Activated CD8-positive, alpha-beta memory T cell treated with anti-CD3 and anti-CD28 coated beads for 24 hours (primary cell): ENCODE measurements at places on chromosomes 1 and 21.

GRCh38 chr1:168466092-168466713, 77.6 kb downstream of the XCL2 start:
- DNase-seq, result peak; percentile 71

- DNase-seq, result no peak
Observed at GRCh38 chr1:186775036-186775435, 53.7 kb upstream of the PLA2G4A start.

DNA sequence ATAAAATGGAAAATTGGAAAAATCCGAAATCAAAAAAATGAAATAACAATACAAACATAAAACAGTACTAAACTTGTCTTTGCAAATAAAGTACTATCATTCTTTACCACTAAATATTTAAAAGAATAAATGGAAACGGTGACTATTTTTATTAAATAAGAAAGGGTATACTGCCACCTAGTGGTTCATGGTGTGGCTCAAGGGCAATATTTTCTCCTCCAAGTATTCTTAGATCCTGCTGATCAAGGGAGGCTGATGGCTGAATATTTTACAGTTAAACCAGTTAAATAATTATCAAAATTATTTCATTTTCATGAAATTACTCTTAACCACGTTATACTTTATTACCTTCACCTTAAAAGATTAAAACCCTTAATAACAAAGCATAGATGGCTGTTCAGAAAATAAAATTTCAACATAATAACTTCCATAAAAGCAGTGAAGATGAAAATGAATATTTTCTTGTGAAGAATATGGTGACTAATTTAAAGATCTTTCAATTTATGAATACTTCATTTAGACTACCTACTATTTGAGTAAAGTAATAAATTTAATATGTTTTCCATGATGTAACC, 1793.9 kb downstream of the NCAM2 start:
- DNase-seq, result no peak

- no peak for DNase-seq
Observed at GRCh38 chr1:26163684-26164035, 4.8 kb downstream of the FAM110D start.

DNA sequence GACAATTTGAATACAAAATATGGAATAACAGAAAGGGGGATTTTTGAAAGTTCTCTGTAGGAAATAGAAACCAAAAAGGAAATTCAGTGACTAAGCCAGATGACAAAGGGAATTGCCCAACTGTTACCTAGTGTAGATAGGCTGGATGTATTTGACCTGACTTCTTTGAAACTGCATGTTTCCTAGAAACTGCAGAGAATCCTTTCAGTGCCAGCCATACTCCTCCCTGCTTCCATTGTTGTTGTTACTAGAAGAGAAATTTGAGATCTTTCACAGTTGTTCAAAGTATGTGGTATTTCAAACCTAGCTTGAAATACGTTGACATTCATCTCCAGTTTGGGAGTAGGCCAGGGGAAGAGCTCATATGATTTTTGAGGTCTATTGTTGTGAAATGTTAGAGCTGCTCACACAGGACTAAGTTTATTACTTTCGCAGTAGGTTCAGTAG, 1.8 kb upstream of the GBP5 start:
- no peak for DNase-seq

- DNase-seq, result no peak
Observed at GRCh38 chr1:71167505-71167904, 86.7 kb upstream of the ZRANB2 start.

- no peak for DNase-seq
Observed at GRCh38 chr1:228045405-228045804, 37.1 kb upstream of the ARF1 start.

DNA sequence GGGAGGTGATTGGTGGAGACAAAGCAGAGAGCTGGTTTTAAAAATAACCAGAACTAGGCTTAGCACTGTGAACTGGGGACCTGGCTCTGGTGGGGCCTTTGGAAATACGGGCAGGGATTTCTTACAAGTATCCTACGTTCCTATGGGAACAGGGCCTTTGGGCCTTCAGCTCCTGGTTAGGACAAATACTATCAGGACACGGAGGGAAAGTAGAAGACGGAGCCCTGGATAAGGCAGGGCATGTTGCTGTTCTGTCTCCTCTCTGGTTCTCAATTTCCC, 5.3 kb upstream of the MYOG start:
- DNase-seq, result no peak

GRCh38 chr1:210901981-210902770, 231.8 kb downstream of the KCNH1 start:
- no peak for DNase-seq

GRCh38 chr1:53328009-53328461, at the start of gene LRP8:
LRP8 (minus strand) TSS chr1:53328070; CDS start chr1:53327912, 158 bp downstream.
- DNase-seq, result peak; percentile 90

GRCh38 chr1:58975888-58976287, 192.0 kb upstream of the JUN start:
- no peak for DNase-seq

DNA sequence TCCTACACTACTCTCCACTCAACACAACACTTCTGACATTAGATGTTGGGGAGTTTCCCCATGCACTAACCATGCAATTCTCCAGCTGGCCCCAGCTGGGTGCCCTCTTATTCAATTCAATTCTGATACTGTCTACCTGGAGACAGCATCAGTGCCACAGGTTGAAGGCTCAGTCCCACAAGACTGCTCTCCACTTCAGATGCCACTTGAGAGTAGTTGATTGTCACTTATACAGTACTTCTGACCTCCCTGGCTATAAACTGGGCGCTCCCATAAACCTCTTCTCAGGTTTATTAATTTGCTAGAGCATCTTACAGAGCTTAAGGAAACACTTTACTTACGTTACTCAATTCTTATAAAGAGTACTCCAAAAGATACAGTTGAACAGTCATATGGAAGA, 442.3 kb downstream of the LRRIQ3 start:
- DNase-seq, result no peak

- DNase-seq, result no peak
Observed at GRCh38 chr1:67723620-67724019, 38.6 kb downstream of the GADD45A start.

GRCh38 chr21:43703035-43703880, 15.7 kb upstream of the PDXK start:
- DNase-seq, result no peak

GRCh38 chr1:9198538-9199361, 35.8 kb upstream of the H6PD start:
- DNase-seq, result no peak

DNA sequence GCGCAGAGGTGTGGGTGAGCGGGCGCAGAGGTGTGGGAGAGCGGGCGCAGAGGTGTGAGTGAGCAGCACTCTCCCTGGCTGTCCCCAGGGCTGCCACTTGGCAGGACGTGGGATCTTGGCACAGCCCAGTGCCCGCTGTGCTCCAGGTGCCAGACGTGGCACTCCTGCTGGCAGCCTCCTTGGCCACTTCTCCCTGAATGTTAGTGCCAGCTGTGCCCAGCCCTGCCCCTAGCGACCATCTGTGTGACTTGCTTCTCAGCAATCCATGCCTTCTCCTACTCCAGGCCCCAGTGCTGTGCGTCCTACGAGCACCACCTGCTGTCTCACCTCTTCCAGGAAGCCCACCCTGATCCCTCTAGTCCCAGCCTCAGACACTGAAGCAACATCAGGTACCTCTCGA, 30.5 kb downstream of the KRTAP10-1 start:
- DNase-seq, result no peak

DNA sequence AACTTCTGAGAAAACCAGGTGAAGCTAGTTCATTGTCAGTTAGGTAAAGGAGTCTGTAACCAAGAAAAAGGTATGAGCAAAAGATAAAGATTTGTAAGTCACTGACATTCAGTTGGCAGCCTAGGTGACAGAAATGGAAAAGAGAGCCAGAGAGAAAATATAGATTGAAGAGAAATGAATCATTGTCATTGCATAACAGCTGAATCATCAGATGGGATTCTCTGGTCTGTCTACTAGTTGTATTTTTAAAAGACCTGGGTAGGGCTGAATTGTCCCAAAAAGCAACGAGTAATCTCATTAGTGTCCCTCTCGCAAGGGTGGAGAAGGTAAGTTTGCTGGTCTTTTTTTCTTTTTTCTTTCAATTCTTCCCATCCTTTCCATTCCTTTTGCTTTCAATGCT, 36.6 kb downstream of the PTGS2 start:
- no peak for DNase-seq

DNA sequence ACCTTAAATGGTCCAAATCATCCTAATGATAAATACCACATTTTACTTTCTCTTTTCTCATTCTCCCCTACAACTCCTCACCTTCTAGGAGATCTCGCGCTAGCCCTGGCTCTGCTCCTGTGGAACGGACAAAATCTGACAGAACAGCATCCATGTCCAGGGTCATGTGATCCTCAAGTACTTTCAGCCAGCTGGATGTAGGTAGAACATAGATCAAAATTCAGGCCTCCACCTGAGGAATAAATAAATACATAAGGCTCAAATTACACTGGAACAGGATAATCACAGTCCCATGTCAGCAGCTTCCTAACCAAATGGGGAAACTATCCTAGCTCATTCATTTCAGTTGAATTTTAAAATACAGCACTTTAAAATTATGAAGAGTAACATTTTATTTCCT, 33.2 kb downstream of the OTUD7B start:
- DNase-seq, result no peak

DNA sequence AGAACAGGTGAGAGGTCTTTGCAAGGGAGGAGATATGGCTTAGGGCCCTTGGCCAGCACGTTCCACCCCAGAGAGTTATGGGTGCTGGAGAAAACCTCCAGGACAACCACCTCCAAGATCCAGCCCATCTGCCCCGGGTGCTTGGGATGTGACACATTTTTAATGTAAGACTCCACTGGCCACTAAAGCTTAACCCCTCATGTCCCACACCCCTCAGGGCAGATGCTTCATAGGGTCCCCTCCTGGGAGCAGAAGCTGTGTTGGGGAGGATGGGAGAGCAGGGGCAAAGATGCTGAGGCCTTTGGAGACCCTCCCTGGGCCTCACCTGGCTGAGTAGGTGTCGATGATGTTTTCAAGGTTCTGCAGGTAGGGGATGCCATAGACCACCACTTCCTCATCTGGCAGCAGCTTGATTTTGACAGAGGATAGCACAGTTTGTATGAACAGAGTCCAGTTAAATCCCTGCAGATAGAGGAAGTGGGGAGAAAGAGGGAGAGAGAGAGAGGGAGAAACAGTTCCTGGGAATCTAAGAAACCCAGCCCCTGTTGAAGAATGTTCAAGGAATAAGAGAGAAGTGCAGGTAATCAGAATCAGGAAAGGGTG, 11.9 kb downstream of the PRXL2B start:
- DNase-seq, result no peak

DNA sequence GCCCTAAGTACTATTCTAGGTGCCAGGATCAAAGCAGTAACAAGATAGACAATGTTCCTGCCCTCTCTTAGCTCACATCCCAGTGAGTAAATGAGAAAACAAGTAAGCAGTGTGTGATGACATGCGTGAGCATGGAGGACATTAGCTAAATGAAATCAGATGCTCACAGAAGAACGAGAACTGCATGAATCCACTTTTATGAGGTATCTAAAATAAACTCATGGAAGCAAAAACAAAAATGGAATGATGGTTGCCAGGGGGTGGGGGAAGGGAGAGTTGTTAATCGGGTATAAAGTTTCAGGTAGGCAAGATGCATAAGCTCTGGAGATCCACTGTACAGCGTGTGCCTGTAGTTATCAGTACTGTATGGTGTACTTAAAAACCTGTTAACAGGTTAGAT, 195.1 kb downstream of the HHAT start:
- no peak for DNase-seq

DNA sequence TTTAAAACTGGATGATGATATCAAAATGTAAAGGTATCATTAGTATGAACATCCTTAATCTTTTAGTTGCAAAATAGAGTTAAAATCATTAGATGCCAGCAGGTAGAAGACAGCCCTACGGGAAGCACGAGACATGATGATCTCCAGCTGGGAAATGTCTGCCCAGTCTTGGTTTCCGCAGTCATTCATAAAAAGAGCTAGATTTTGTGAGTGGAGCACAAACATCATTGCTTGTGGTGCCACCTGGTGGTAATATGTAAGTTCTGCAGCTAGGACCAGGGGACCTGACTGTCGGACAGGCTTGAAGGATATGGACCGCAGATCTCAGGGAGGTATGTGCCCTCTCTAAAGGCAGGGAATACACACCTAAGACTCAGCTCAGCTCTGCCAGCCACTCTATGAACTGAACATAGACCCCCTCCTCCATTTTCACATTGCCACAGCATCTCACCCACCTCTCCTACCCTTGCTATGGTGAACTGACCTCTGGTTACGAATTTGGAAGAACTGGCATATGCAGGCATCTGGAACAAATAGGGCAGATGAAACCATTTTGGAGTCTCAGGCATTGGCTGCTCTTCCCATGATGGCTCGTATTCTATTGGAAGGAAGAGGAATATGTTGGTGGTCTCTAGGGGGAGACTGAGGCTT, 9.2 kb downstream of the FCMR start:
- DNase-seq, result peak; percentile 83

- DNase-seq, result no peak
Observed at GRCh38 chr1:64940025-64940424, 26.3 kb downstream of the JAK1 start.

DNA sequence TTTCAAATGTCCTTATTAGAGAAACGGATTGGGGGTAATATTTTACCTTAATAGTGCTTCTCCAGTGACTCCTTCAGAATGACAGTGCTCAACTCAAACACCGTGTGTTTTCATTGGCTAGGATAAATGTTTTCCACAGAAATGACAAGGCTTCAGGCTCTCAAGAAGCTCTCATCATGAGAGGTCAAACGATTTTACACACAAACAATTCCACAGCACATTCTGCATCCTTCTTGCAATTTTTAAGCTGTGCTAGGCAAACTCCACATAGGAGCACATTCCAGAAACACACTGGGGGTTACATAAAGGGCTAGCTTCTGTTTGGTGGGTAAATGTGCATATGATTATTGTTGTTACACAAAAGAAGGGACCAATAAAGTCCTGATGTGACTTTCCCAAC, 75.5 kb upstream of the IPO9 start:
- no peak for DNase-seq

GRCh38 chr1:65827346-65827745, 34.7 kb downstream of the PDE4B start:
- DNase-seq, result no peak

GRCh38 chr1:52632732-52633290, at the start of gene SHISAL2A:
SHISAL2A (plus strand) TSS chr1:52633168; CDS start chr1:52633494, 326 bp downstream.
- DNase-seq, result peak; percentile 88

- no peak for DNase-seq
Observed at GRCh38 chr1:173117761-173118160, 67.0 kb upstream of the TNFSF18 start.

DNA sequence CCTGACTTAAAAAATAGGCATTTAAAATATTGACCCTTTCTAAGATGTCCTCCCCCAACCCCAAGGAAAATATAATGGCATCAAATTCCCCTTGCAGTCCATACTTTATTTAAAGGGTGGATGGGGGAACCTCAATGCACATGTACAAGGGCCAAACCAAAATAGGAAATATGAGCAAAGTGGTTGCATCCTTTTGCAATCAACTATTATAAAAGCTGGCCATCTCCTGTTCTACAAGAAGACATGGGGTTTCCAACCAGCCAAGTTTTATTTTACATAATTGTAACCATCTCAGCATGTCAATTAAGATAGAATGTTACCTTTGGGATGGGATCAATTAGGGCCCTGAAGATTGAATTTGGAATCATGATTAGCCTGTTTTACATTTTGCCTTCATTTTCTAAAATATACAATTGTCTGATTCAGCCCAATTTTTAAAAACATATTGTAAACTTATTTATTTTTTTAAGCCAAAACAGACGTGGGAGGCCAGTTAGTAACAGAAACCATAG, 146.7 kb upstream of the NFIA start:
- DNase-seq, result no peak

GRCh38 chr1:89954401-89954800, 40.5 kb upstream of the ZNF326 start:
- DNase-seq, result no peak
